ENCODE measurements at places on chromosomes 7 and 10.

DNA sequence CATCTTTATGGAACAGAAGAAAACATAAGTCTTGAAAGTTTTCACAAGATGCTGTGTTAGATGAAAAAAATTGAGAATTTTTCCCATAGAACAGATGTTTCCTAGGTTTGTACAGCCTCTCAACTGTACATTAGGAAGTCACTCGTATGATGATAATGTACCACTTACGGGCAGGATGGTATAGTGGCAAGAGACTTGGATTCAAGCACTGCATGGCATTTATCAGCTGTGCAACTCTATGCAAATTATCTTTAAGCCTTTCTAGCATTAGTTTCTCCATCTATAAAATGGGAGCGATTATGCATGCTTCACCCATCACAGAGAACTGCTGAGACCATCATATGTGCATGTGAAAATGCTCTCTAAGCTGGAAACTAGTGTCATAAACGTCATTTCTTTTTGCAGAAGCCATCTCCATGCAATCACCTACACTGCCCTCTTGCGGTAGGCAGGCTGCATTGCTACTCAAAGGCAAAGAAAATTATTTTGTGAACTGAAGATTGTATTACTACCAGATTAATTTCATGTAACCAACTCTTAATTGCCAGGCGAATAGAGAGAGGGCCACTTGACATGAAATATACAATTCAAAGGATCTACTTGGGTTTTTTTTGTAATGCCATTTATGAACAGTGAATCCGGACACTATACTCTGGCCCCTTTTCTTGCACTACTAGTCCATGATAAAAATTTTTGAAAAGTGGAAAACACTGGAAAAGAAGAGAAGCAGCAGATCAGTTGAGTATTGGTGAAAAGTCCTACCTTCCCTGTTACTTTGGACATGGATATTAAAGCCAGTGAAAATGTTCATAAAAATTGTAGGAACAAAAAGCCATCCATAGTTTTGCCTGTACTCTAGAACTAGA lies 102.3 kb downstream of the JAZF1 start:
- DNase-seq: no peak

GRCh38 chr10:119421891-119422681 lies 120.4 kb downstream of the RGS10 start:
- no peak for DNase-seq

- DNase-seq: peak; percentile 17
These were observed 9.0 kb upstream of the PIP4K2A start for GRCh38 chr10:22723343-22723779.

GRCh38 chr10:35895331-35895730 lies 253.2 kb upstream of the FZD8 start:
- no peak for DNase-seq

DNA sequence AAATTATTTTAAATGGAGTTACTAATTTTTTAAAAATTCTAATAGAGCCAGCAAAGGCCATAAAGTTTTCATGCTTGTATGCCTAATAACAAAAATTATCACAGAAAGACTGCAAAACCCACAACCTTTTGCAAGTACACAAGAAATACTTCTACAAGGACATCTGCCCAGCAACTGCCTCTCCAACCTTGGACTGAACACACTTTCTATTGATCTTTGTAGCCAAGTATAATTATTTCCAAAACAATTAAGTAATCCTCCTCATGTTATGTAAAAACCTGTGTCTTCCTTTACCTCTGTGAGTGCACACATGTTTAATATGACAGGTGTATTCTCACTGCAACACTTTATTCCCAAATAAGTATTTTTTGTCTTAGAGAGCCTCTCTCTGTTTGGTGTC lies 16.6 kb upstream of the ACSM6 start:
- DNase-seq: no peak

Measured in anterior cingulate cortex (tissue), 58 donors.